ENCODE measurements at places on chromosomes 2 and 18.

DNA sequence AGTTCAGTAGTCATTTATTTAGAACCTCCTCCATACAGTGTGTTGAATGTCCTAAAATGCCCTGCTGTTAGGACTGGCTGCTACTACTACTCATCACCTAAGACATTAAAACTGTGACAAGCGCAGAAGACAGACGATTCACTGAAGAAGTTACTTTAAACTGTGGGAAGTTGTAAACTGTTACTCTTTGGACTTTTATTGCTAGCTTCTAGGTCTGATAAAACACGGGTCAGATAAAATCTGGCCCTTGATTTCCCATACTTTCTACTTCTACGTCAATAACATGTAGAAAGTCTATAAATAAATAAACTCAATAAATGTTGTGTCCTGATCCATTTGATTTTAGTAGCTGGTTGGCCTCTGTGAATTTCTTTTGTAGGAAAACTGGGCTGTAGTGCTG is 113.4 kb downstream of the ICA1L start:
- DNase-seq = no peak

GRCh38 chr2:56291711-56292110 is 107.9 kb downstream of the CCDC85A start:
- DNase-seq = no peak

GRCh38 chr2:83572400-83572799 is 886.7 kb downstream of the SUCLG1 start:
- DNase-seq = no peak

GRCh38 chr2:59027320-59027719 is 786.2 kb upstream of the FANCL start:
- no peak for DNase-seq

- no peak for DNase-seq
Observed at GRCh38 chr2:41111836-41112627, 660.1 kb upstream of the SLC8A1 start.

DNA sequence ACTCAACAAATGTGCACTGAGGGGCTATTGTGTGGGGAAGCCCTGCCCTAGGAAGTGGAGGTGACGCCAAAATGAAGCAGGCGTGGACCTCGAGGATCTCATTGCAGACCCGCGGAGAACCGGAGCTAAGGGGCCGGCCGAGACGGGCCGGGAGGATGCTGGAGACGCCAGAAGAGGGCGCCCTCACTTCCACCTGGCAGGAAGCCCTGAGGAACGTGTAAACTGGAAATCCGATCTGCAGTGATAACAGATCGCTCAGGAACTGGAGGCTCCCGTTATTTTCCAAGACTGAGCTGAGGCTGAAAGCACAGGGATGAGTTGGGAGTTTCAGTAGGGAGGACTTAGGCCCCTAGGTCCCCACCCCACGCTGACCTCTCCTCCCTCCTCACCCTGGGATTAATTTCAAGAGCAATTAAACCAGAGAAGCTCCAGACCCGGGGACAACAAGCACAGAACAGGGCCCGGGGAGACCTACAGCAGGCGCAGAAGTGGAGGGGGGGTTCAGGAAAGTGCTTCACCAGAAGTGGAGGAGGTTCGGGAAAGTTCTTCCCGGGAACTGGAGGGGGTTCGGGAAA is 7.7 kb upstream of the COL6A3 start:
- peak; percentile 30 for DNase-seq

- DNase-seq = no peak
Observed at GRCh38 chr2:241003369-241003768, 5.0 kb downstream of the SNED1 start.

DNA sequence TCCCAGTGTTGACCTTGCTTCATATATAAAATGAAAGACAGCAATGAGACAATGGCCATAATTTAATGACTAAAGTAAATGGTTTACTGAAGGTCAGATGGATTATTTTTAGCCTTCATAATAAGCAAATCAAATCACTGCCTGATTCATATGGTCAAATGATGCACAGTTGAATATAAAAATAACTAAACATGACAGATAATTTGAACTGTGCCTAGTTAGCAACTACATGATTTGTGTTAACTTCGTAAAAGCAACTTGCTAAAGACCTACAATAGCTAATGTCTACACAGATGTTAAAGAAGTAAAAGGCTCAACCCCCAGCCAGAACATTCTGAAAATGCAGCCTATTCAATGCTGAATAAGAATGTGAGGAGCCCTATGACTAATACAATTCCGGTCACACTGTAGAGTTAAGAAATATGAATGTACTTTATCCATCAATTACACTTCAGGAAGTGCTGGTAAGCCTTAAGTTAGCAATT is 590.8 kb upstream of the CDH2 start:
- no peak for DNase-seq

DNA sequence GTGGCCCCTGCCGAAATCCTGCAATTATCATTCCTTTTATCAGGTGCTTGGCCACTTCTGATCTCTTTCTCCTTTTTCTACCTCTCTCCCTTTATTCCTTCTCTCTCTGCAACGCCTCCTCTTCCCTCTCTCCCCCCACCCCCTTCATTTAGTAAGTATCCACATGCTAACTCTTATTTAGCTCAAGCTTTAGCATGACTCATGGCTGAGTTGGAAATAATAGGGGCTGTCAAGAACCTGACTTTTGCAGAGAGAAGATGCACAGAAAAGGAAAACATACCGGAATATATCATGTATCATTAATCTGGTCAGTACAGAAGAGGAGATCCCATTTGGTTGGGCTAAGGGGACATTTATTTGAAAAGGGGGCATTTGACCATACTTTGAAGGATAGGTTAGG is 33.1 kb downstream of the FAM171B start:
- DNase-seq = no peak

DNA sequence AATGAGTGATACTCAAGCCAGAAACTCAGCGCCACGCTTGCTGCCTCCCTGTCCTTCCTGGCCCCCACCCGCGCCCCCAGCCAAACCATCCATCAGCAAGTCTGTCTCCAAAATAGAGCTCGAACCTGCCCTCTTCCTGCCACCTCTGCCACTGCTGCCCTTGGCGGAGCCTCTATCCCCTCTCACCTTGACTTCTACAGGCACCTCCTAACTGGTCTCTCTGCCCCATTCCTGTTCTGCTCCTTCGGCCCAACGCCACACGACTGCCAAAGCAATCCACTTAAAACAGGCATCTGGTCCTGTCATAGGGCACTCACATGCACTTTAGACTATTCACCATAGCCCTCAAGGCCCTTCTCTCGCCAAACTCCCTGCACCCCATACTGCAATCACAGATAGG is 210.3 kb upstream of the SMAD2 start:
- no peak for DNase-seq

GRCh38 chr18:24089076-24089475 is 49.8 kb upstream of the CABYR start:
- no peak for DNase-seq

DNA sequence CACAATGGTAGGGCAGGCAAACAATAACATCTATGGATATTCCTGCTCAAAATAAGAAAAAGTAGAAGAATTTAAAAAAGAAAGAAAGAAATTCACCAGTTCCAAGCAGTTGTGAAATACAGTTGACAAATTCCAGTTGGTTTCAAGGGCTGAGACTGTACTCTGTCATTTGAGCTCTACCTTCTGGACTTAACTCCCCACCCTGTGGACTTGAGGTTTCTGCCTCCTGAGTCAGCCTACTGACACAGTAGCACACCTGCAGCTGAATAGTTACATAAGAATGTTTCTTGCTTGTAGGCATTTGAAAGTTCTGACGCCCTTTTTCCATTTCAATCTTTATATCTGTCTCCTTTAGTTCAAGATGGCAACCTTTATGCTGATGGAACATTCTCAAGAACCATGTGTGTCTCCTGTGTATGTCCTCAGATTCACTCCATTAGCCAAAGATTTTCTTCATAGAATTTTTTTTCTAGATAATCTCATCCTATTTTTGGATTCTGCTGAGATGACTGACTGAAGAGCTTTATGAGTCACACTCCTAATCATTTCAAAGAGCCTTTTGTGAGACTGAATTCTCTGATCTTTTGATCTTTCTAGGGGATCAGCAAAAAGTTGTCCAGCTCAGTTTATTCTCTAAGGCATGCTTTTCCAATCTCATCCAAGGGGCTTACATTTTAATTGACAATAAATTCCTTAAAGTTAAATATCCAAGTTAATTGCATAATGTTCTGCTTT is 19.1 kb downstream of the NETO1 start:
- DNase-seq = no peak

GRCh38 chr2:156704617-156705016 is 268.4 kb downstream of the GPD2 start:
- DNase-seq = no peak

DNA sequence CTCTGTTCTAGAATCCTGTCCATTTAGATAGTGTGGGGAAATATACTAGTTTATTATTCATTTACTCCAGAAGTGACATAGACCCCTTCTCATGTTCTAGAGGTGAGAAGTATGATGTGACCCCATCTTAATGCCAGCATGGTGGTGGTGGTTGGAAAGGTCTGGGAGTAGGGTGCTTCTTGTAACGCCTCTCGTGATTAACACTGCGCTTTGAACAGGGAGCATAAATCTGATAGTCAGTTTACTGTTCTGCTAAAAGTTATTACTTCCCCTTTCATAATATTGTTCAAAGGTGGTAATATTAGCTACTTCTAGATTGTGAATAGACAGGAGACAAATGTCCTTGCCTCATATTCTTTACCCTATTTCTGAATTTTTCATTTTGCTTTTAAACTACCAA is 35.6 kb downstream of the EHBP1 start:
- no peak for DNase-seq

- DNase-seq = no peak
Observed at GRCh38 chr2:13121096-13121495, 404.4 kb downstream of the TRIB2 start.

DNA sequence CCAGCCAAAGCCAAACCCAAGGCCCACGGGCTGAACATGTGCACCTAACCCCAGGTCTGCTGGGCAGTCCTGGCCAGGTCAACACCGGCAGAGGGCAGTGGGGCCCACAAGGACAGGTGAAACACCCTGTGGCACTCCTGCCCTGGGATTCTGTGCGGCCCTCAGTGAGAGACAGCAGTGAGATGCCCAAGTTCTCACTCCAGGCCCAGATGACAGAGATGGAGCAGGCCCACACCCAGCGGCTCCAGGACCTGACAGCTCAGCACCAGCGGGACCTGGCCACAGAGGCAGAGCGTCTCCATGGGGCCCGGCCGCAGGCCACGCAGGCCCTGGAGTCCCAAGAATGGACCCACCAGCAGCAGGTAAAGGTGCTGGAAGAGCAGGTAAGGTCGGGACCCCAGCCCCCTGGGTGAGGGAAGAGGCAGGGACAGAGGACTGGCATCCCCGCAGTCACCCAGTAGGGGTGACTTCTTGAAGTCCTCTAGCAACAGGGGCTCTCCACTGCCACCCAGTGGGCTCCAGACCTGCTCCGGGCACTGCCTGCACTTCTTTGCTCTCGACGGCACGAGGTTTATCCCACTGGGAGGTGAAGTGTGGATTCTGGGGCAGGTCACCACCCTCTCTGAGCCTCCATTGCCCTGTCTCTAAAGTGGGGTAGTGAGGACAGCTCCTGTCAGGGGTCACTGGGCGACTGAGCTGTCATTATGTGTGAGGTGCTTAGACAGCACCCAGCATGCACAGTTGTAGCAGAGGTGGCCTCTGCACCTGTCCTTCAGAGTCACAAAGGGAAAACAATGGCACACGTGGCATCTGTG is 8.8 kb upstream of the SNED1 start:
- no peak for DNase-seq

GRCh38 chr2:63740943-63741342 is 100.8 kb upstream of the UGP2 start:
- no peak for DNase-seq

- no peak for DNase-seq
Observed at GRCh38 chr2:204473224-204473623, 72.1 kb upstream of the PARD3B start.

DNA sequence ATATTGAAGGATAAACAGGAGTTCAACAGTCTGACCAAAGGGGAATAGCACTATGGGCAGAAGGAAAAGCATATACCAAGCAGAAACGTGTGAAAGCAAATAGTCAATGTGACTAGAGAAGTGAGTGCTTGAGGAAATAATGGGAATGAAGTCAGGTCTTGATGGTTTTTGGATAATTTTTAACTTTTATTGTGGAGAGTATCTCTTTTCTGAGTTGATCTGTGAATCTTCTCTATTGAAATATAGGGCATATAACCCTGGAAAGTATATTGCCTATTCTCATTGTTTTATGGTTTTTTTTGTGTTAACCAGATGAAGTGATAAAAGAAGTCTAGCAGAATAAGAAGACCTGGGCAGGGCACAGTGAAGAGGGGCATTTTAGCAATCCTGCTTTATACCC is 16.4 kb upstream of the FABP1 start:
- DNase-seq = no peak

- DNase-seq = no peak
Observed at GRCh38 chr2:105749583-105750400, 5.1 kb downstream of the NCK2 start.

DNA sequence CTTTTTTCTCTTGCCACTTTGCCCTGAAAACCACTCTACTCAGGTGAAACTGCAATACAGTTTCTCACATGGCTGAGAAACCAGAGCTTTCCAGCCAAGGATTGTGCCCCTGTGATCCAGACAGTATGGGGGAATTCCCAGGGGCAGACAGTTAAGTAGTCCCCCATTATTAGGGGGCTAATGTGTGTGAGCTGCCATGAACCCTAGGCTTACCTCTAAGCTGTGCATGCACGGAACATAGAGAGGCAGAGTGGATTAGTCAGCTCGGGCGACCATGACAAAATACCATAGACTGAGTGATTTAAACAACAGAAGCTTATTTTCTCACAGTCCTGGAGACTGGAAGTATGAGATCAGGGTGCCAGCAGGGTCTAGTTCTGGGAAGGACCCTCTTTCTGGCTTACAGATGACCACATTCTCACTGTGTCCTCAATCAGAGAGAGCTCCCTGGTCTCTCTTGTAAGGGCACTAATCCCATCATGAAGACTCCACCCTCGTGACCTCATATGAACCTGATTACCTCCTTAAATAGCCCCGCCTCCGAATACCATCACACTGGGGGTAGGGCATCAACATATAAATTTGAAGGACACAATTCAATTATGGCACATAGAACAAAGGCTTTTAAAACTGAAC is 215.1 kb downstream of the EIPR1 start:
- DNase-seq = no peak

- no peak for DNase-seq
Observed at GRCh38 chr18:11054497-11054896, 94.9 kb downstream of the PIEZO2 start.

DNA sequence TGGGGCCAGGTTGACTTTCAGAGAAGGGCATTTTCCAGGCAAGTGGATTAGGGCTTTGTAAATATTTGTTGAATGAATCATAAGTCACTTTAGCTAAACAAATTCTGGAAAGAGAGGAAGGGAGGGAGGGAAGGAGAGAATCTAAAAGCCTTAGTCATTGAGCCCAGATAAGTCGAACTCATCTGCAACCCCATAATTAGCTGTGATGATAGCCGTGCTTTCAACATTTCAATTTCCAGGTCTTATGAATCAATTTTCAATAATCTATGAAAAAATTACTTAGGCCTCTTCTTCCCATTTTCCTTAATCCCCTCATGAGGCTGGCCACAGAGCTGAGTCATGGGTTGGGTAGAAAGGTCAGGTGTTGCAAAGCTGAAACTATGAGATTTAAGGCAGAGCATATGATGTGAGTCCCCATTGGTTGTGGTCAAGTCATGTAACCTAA is 111.9 kb upstream of the MAPRE2 start:
- DNase-seq = no peak

GRCh38 chr2:1691366-1691765 is 52.9 kb downstream of the PXDN start:
- no peak for DNase-seq
